Daoy (cell line): ENCODE measurements at places on chromosomes 3 and 15.

GRCh38 chr3:197547306-197548011, 8.3 kb downstream of the BDH1 start:
- no peak for DNase-seq

DNA sequence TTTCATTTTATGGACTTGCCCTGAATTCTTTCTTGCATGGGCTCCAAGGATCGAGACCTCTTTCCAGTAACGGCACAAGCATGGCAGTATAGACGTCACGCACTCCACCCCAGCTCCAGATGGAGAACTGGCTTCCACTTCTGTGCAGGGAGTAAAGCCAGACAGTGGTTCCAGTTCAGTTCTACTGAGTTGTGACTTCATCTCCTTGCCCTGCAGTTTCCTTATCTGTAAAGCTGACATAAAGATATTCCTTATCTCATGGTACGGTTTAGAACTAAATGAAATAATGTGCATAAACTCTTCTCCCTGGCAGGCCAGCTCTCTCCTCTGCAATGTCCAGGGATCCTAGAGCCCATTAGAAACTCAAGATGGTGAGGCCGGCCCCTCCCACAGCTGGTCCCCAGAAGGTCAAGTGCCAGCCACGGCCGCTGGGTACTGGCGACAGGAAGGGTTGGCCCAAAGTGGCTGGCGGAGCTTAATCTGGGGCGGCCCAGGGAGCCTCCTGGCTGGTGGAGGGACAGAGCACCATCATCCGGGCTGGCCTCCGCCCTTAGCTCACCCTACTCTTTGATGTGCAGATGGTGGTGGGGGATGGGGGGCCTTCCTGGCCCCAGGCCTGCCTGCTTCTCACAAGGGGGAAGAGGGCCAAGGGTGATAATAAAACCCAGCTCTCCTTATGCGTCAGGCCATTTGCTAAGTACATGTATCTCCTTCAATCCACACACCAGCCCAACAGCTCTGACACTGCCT, 7.2 kb downstream of the MESP2 start:
- no peak for DNase-seq

DNA sequence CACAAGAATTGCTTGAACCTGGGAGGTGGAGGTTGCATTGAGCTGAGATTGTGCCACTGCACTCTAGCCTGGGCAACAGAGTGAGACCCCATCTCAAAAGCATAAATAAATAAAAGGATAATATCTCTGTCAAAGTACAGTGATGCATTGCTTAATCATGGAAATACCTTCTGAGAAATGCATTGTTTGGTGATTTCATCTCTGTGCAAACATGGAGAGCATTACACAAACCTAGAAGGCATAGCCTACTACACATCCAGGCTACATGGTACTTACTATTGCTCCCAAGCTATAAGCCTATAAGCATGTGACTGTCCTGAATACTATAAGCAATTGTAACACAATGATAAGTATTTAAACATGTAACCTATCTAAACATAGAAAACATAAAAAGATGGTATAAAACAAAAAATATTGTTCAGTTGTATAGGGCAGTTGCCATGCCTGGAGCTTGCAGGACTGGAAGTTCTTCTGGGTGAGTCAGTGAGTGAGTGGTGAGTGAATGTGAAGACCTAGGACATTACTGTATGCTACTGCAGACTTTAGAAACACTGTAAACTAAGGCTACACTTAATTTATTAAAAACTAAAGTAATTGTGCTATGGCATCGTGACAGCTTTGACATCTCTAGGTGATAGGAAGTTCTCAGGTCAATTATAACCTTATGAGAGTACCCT, 93.6 kb upstream of the SNRPN start:
- DNase-seq, result no peak

GRCh38 chr3:47645551-47645950, 66.9 kb upstream of the CSPG5 start:
- DNase-seq, result no peak

DNA sequence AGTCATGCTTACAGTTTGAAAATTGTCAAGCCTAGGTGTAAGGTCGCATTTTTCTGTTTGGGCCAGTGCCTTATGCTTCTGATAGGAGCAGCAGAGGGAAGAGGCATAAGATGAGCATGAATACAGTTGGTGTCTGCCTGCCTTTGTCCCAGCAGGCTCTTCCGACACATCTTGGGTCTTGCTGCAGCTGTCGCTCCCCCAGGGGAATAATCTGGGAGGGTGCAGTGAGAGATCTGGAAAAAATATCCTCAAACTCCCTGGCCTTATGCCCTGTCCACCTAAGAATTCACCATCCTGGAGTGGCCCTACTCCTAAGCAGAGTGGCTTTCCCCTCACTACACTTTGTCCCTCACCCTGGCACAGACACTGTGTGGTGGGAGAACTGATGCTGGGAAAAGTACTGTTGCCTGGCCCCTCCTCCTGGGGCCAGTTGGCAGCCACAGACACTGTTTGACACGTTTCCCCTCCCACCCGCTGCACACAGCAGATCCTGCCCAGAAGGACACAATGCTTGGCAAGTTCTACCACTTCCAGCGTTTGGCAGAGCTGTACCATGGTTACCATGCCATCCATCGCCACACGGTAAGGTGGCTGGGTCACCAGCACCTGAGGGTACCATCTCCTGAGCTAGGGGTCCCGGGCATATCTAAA, 21.1 kb upstream of the RHO start:
- no peak for DNase-seq

DNA sequence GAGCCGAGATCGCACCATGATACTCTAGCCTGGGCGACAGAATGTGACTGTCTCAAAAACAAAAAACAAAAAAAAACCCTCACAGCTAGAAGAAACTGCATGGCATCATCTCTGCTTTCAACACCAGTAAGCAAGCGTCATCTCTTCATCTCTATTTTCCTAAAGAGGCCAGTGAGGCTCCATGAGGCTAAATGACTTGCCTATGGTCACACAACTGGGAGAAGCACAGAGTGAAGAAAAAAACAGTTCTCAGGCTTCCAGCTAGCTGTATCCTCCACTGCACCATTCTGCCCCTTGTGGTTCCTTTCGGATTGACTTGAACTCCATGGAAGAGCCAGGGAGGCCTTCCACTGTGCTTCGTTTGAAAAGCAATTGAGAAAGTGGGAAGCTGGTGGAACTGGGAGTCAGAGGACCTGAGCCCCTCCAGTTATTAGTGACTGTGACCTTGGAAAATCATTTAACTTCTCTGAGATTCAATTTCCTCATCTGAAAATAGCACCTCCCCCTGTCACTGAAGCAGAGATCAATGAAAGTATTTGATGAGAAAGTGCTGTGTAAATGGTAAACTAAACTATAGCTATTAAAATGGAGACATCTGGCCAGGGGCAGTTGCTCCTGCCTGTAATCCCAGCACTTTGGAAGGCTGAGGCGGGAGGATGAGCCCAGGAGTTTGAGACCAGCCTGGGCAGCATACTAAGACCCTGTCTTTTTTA, 32.1 kb upstream of the DENND4A start:
- peak; percentile 61 for DNase-seq
